ENCODE measurements at places on chromosomes 11 and 22.

DNA sequence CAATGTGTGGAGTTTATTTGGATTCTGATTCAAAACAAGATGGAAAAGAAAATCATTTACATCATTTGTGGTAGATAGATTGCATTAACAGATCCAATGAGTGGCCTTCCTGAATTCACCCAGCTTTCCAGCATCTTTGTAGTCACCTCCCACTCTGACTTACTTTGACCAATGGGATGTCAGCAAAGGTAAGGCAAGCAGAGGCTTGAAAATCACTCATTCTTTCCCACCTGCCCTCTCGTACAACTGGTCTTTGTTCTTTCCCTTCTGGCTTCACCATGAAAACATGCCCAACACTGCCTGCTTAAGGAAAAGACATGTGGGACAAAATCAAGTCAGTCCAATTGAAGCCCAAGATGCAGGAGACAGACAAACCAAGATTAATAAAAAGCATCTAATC is 202.1 kb downstream of the TTC28 start:
- no peak for DNase-seq

DNA sequence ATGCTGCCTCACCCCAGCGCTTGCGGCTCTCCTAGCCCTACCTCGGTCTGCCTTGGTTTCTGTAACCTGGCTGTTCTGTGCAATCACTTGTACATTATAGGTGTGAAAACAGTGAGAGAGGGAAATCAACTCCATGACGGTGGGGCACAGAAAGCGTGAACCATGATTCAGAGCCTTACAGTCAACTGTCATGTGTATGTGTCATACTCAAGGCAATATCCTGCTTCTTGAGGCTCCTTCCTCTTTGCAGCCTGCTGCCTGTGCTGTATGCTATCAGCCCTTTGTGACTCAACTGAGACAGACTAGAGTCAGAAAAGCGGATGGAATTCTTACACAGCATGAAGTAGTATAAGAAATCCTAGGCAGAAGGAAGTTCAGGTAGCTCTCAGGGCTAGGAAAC is 2.1 kb downstream of the NRIP3 start:
- no peak for DNase-seq

DNA sequence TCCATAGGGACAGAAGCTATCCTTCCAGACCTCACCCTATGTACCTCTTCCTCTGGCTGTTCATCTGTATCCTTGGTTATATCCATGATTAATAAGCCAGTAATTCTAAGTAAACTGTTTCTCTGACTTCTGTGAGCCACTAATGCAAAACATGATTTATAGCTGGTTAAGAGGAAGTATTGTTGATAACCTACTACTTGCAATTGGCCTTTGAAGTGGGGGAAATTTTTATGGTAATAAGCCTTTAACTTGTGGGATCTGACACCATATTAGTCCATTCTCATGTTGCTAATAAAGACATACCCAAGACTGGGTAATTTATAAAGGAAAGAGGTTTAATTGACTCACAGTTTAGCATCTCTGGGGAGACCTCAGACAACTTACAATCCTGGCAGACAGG is 21.9 kb downstream of the CASP12 start:
- no peak for DNase-seq

DNA sequence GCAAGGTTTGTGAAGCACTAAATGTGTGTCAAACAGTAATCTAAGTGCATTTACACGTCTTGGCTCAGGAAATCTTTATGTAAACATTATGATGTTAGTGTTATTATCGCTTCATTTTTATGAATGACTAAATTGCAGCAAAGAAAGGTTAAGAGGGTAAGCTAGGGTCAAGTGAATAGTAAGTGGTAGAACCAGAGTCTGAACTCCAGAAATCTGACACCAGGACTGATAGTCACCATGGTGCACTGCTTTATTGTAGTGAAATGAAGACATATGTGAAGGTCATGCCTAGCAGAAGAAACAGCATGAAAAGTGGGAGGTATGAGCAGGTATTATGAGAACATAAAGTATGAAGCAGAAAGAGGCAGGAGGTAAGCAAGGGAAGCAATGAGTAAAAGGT is 368.7 kb upstream of the TENM4 start:
- no peak for DNase-seq

GRCh38 chr11:60169264-60169915 is 13.5 kb downstream of the MS4A6A start:
- no peak for DNase-seq

GRCh38 chr11:35641171-35641897 is 21.2 kb upstream of the TRIM44 start:
- DNase-seq = no peak

DNA sequence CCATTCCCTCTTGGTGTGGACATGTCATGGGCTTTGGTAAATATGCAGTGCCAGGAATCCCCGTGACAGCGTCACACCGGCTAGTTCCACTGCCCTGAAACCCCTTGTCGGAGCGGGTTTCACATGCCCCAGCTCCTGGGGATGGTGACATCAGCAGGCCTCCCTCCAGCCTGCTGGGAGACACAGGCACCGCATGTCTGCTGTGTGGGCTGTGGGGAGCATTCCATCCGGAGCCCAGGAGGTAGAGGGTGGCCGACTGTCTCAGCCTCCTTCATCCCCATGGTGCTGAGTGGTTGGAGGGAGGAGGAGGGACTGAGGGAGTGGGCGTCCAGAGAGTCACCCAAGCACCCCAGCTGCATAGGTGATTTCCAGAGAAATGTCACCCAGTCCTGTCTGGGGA is 1161.1 kb downstream of the BRD1 start:
- DNase-seq = no peak

- DNase-seq = no peak
These were observed 23.0 kb downstream of the KCNE3 start for GRCh38 chr11:74444173-74444826.

- no peak for DNase-seq
These were observed 15.2 kb upstream of the MTMR2 start for GRCh38 chr11:95939091-95939490.

- DNase-seq = no peak
These were observed 63.7 kb downstream of the HIPK3 start for GRCh38 chr11:33320814-33321330.

DNA sequence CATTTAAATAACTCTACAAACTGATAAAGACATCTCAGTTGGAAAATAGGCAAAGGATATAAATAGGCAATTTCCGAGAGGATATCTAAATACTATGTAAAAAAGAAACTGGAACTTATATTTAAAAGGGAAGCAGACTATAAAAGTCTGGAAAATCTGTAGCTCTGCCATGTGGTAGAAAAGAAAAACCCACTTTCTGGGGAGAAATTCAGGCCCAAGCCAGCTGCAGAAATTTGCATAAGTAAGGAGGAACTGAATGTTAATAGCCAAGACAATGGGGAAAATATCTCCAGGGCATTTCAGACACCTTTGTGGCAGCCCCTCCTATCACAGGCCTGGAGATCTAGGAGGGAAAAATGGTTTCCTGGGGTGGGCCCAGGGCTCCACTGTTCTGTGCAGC is 97.8 kb upstream of the ZBED5 start:
- no peak for DNase-seq

DNA sequence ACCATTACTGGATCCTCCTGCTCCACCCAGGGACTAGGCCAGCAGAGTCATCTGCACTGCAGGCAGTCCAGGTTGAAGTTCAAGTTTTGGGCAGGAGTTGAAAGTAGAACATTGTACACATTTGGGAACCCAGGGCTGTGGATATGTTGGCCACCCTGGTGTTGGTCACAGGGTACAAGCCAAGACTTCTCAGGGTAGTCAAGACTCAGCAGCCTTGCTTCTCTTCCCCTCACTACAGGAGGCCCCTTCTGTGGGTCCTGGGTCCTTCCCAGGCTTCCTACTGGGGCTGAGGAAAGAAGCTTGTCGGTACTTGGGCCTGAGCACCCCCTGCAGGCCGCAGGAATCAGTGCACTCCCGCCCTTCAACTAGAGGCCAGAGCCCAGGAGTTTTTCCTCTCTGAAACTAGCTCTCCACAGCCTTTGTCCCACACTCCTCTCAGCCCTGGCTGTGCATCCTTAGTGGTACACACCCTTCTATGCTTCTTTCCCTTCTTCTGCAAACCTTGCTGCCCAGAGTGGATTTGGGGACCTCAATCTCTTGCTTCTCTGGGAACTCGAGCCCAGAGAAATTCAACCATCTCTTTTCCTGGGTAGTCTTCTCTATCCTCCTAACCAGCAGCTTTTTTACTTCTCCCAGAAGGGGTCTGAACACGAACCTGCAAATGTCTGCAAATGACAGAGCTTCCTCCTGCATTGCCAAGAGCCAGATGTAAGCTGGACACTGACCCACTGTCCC is 2.6 kb upstream of the HPX start:
- DNase-seq = peak; percentile 85

DNA sequence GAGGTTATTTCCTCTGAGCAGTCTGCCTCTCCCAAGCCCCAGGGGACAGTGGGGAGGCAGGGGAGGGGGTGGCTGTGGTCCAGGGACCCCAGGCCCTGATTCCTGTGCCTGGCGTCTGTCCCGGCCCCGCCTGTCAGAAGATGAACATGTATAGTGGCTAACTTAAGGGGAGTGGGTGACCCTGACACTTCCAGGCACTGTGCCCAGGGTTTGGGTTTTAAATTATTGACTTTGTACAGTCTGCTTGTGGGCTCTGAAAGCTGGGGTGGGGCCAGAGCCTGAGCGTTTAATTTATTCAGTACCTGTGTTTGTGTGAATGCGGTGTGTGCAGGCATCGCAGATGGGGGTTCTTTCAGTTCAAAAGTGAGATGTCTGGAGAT is 3.1 kb downstream of the PIM3 start:
- peak; percentile 1 for DNase-seq

- no peak for DNase-seq
These were observed 9.9 kb downstream of the TTLL8 start for GRCh38 chr22:50048061-50048765.

DNA sequence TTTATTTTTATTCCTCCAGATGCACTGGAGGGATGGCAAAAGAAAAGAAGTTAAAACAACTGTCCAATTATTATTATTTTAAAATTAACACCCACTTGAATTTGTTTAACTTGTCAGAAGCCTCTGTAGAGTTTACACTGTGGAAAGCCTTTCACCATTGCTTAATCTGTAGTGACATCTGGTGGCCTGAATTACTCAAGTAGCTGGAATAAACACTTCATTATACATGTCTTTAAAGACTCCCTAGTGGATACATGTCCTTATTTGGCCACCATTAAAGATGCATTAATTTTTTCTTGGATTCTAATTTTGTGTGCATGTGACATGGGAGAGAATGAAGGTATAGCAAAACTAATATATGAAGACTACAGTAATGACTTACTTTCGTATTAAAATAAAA is 1496.5 kb downstream of the FAM181B start:
- DNase-seq = peak; percentile 80

DNA sequence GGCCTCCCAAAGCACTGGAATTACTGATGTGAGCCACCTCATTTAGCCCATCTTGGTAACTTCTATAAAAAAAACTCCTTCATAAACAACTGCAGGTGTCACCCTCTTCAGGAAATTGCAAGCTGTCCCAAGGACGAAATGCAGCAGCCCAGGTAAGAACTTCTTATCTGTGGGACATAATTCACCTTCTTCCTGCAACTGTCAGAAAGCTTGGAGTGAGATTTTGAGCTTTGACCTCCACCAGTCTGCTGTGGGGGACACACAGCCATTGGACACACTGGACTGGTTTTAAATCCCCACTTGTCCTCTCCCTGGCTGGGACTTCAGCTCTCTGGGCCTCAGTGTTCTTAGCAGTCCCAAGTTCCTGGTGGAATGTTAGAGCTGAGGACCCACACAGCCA is 368.5 kb downstream of the MN1 start:
- no peak for DNase-seq

- no peak for DNase-seq
These were observed 38.8 kb downstream of the FLI1 start for GRCh38 chr11:128732471-128733277.

DNA sequence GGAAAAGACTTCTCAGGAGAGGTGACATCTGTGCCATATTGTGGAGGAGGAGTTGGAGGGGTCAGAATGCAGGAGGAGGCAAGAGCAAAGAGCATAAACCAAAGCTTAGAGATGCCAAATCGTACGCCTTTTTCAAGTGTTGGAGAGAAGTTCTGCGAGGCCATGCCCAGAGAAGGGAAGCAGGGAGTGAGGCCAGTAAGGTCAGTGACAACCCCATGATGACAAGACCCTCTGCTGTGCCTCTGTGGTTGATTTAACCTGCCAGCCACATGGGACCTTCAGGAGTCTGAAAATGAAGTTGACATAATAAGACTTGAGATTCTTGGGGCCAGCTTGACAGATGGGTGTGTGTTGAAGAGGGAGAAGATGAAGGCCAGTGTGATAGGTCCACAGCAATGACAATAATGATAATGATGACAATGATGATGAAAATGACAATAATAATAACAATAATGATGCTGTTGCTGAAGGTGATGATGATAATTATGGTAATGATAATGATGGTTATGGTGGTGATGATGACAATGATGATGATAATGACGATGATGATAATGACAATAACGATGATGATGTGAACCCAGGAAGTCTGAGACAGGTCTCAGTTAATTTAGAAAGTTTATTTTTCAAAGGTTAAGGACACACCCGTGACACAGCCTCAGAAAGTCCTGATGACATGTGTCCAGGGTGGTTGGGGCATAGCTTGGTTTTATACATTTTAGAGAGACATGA is 152.6 kb upstream of the B3GAT1 start:
- no peak for DNase-seq

GRCh38 chr11:9269492-9270013 is 4.4 kb upstream of the DENND5A start:
- no peak for DNase-seq

- no peak for DNase-seq
These were observed 3.6 kb downstream of the INCENP start for GRCh38 chr11:62127426-62127825.

DNA sequence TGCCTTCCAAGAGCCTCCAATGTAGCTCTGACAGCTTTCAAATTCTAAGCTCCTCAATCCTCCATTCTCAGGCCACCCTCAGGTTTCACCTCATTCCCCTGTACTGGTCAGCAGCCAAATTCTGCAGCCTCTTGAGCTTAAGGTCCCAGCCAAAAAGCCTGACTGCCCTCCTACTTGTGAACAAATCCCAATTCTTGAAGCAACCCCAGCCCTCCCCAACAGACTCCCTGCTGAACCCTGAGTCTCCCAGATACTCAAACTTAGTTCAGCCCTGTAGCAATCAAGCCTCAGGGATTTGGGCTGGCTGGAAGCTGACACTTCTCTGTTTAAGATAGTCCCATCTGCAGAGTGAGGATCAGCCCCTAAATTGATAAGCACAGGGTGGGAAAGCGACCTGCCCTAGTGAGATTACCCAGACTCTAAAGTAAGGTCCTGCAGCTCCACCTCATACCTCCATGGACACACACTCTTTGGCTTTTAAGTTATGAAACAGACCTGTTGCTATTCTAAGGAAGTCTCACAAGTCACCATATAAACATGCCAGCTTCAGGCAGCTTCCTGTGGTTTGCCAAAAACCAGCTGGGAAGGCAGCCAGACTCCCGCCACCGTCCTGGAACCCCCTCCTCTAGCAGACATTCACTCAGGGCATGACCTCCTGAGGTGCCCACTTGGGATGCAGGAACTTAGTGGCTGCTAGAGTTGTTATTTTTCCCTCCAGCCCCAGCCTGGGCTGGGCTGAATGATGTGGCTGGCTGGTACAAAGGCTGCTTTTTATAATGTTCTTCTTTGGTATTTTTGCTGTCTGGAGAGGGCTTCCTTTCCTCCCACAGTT is 82.5 kb upstream of the PICALM start:
- peak; percentile 83 for DNase-seq

- peak; percentile 68 for DNase-seq
These were observed 10.8 kb upstream of the COMT start for GRCh38 chr22:19930551-19931486.

- DNase-seq = no peak
These were observed 63.3 kb downstream of the KCNQ1 start for GRCh38 chr11:2507945-2508749.
